ENCODE measurements at places on chromosomes 6 and 20. TPM values are rescaled to one million over a fixed set of nuclear protein-coding genes. Genes with fewer than 3 reads are reported as not detected.

Gene CALHM5
- 4.4 TPM for total RNA-seq

Gene PSORS1C2
- total RNA-seq: not detected

Gene TCF21
- 8.2 TPM for total RNA-seq

Gene CFB
- total RNA-seq: 87.1 TPM

Gene CDSN
- not detected for total RNA-seq

GRCh38 chr20:17565169-17565845 is 4.6 kb upstream of the DSTN start:
- H3K27ac ChIP-seq: no peak overlapping the region
- peak; percentile 67 for DNase-seq
- no peaks in the 10 kb centered on the region for H3K27me3 ChIP-seq
- H3K4me3 ChIP-seq: no peak overlapping the region

GRCh38 chr6:41625442-41625841 is 12.8 kb upstream of the MDFI start:
- no peaks in the 10 kb centered on the region for H3K4me1 ChIP-seq
- DNase-seq: no peak

DNA sequence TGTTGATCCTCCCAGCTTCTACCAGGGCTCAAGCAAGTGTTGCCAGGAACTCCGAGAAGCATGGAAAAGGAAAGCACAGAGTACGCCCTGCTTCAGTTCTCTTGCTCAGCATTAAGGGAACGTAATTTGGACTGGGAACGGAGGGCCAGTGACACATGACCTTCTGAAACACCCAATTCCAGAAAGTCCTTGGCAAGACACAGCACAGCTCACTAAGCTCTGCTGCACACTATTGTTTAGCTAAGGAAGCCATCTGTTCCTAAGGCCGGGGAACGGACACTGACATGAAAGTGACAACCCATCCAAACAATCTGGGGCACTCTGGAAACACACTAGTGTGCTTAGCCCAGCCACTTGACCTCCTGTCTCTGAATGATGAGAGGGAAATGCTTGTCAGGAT is 56.9 kb upstream of the NXT1 start:
- no peak overlapping the region for H3K27ac ChIP-seq
- no peaks in the 10 kb centered on the region for H3K4me1 ChIP-seq
- DNase-seq: no peak
- H3K4me3 ChIP-seq: no peak overlapping the region
- H3K27me3 ChIP-seq: no peaks in the 10 kb centered on the region
- H3K36me3 ChIP-seq: no peaks in the 10 kb centered on the region

DNA sequence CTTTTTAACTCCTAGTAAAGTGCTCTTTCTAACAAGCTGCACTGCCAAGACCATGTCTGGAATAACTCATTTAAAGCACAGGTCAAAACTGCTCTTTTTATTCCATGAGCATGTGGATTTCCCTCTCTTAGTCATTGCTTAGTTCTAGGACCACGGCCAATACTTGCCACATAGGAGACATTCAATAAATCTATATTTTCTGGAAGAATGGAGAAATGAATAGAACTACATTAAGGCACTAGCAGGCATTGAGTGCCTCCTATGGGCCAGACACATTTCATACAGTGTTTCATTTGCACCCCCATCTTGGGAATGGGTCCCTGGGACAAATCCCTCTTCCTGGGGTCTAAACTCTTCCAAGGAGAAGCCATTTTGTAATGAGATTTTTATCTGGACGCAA is 552.8 kb upstream of the CITED2 start:
- peaks cover 10% of the 10 kb centered on the region for H3K4me1 ChIP-seq
- H3K27me3 ChIP-seq: no peaks in the 10 kb centered on the region
- no peak overlapping the region for H3K27ac ChIP-seq
- H3K4me3 ChIP-seq: no peak overlapping the region
- peak; percentile 96 for DNase-seq

- no peaks in the 10 kb centered on the region for H3K36me3 ChIP-seq
- no peak overlapping the region for H3K4me3 ChIP-seq
- no peak for DNase-seq
- H3K4me1 ChIP-seq: no peaks in the 10 kb centered on the region
- no peak overlapping the region for H3K27ac ChIP-seq
Measured at GRCh38 chr6:157650801-157651200, 172.2 kb upstream of the SNX9 start.

GRCh38 chr20:34543463-34544056 is 15.0 kb upstream of the MAP1LC3A start:
- no peak overlapping the region for H3K27ac ChIP-seq
- H3K27me3 ChIP-seq: no peaks in the 10 kb centered on the region
- no peak for DNase-seq
- peaks cover 9% of the 10 kb centered on the region for H3K36me3 ChIP-seq

DNA sequence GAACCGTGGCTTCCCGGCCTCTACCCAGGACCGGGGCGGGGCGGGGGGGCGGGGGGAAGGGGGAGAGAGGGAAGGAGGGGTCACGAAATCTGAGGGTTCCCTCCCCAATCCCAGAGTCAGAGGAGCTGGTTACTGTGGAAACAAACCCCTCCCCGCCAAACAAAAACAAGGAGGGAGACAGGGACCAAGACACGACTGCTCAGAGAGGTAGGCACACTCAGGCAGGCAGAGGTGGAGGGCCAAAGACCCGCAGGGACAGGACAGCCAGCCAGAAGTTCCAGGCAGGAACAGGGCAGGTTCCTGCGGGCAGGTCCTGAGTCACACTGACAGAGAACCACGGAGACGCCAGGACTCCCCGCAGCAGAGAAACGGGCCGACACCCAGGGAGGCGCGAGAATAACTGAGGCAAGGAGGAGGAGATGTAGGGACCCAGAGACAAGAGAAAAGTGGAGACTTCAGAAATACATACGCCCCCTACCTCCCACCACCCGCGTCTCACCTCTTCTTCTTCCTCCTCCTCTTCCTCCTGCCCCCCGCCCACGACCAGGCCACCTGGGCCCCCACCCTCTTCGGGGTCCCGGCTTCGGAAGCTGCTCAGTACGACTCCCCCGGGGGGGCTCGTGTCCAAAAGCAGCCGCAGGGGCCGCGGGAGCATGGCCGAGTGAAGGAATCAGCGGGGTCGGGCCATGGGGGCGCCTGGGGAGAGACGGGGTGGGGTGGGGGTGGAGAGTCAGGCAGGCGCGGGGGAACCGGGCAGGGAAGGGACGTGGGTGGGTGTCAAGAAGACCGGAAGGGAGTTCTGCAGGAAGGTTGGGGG is 578 bp downstream of the RGL2 start:
- peaks cover 2% of the 10 kb centered on the region for H3K4me1 ChIP-seq
- DNase-seq: peak; percentile 76
- peaks cover 8% of the 10 kb centered on the region for H3K36me3 ChIP-seq
- peak overlapping the region; percentile 99 for H3K27ac ChIP-seq

GRCh38 chr6:170096803-170097504 is 193.9 kb downstream of the DLL1 start:
- no peak for DNase-seq
- H3K27ac ChIP-seq: no peak overlapping the region
- H3K4me3 ChIP-seq: no peak overlapping the region

GRCh38 chr6:34792605-34793500 is 970 bp downstream of the BLTP3A start:
- DNase-seq: peak; percentile 74
- H3K36me3 ChIP-seq: no peaks in the 10 kb centered on the region
- peaks cover 3% of the 10 kb centered on the region for H3K4me1 ChIP-seq
- peak overlapping the region; percentile 78 for H3K4me3 ChIP-seq

GRCh38 chr20:48267860-48268633 is 482.8 kb upstream of the SULF2 start:
- no peaks in the 10 kb centered on the region for H3K27me3 ChIP-seq
- H3K36me3 ChIP-seq: no peaks in the 10 kb centered on the region
- H3K4me1 ChIP-seq: no peaks in the 10 kb centered on the region
- no peak overlapping the region for H3K27ac ChIP-seq
- DNase-seq: no peak

DNA sequence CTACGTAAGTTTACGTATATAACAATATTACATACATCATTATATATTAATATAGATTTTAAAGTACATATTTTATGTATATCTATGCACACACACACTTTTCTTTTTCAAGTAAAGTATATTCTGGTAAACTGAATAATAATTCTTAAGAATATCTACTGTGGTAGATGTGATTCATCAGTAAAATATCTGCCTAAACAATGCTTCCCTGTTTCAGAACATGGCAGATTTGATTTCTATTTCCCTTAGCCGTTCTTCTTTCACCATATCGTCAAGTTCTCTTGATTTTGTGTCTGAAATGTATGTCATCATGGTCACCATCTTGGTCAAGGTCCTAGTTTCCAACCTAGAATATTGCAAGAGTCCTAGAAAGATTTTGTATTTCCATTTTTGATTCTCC is 195.6 kb downstream of the HDGFL1 start:
- DNase-seq: peak; percentile 76
- H3K4me1 ChIP-seq: no peaks in the 10 kb centered on the region
- no peak overlapping the region for H3K27ac ChIP-seq
- no peak overlapping the region for H3K4me3 ChIP-seq
- H3K27me3 ChIP-seq: no peaks in the 10 kb centered on the region

All from fibroblast of lung (primary cell).